H9 (cell line): ENCODE measurements at places on chromosomes 5 and 9.

DNA sequence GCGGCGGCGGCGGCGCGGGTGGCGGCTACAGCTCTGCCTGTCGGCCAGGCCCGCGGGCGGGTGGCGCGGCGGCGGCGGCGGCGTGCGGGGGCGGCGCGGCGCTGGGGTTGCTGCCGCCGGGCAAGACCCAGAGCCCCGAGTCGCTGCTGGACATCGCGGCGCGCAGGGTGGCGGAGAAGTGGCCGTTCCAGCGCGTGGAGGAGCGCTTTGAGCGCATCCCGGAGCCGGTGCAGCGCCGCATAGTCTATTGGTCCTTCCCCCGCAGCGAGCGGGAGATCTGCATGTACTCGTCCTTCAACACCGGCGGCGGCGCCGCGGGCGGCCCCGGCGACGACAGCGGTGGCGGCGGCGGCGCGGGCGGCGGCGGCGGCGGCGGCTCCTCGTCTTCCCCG lies 296 bp downstream of the ZSWIM6 start:
- DNase-seq = no peak

DNA sequence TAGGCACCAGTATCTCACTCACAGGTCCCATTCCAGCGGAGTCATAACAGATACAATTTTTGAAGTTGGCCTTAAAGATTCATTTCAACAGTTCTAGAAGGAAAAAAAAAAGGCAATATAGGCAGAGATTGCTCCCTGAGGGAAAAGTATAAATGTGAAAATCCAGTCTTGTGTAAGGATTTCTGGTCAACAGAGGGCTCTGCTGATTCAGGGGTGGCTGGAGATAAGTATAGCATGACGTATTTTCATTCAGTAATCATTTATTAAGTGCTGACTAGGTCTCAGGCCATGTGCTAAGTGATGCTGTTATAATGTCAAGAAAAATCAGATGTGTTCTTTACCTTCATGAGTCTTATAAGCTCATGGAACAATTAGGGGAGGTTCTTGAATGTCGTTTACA lies 377.3 kb upstream of the MEF2C start:
- no peak for DNase-seq

- peak; percentile 5 for DNase-seq
These were observed 39.1 kb upstream of the SH3PXD2B start for GRCh38 chr5:172493461-172493860.

DNA sequence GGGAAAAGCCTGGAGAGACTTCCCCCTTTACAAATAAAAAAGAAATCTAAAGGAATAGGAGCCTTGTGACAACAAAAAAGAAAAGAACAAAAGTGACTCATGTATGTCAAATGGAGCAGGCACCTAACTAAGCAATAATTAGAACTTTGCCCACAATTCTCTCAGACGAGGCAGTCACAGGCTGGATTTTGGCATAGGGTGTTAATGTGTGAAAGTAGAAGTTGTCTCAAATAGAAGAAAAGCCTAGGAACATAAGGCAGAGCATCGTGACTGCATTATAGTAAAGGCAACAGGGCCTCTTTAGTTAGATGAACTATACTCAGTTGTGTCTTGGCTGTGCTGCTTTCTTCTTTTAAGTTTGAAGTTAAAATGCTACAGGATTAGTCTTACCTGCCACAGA lies 219.9 kb upstream of the TMEM161B start:
- no peak for DNase-seq

DNA sequence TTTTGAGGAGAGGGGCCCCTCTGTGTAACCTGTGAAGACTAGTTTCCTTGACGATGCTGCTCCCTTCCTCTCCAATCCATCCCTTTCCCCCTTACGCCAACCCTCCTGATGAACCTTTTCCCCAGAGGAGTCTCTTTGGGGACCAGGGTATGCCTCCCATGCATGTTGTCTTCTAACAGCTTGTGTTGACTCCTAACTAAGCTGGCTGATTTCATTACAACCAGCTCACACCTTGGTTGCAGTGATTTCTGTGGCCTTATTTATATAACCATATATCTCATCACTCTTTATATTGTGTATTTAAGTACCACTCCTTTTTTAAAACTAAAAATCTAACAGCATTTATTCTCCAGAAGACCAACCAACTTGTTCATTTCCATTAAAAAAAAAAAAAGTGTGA lies 42.5 kb downstream of the SFXN1 start:
- no peak for DNase-seq

- DNase-seq = no peak
These were observed 130.9 kb downstream of the CEMIP2 start for GRCh38 chr9:71637375-71637774.

GRCh38 chr9:108101410-108101809 lies 611.8 kb upstream of the KLF4 start:
- DNase-seq = no peak

- DNase-seq = no peak
These were observed 775.8 kb downstream of the EFNA5 start for GRCh38 chr5:106894964-106895363.

DNA sequence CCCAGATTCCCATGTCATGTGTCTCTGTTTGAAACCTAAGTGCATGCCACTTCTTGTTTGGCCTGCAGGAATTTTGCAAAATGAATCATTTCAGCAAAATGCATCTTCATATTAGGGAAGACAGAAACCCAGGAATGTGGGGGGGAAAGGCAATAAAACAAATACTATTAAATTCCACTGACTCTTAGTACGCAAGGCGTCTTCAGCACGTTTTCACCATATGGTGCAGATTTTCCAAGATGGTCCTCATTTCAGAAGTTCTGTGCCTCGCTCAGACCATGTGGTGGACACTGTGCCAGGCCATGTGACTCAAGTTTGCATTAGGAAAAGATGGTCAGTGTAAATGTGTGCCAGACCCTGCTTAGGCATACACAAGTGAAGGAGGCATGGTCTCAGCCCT lies 184.0 kb downstream of the ACTL7B start:
- no peak for DNase-seq
